ENCODE measurements at places on chromosomes 1 and 21.

GRCh38 chr21:34524646-34525601 is 12.9 kb upstream of the KCNE1 start:
- no peak for DNase-seq

- no peak for DNase-seq
These were observed 142.3 kb downstream of the BARHL2 start for GRCh38 chr1:90574692-90575370.

GRCh38 chr1:182569939-182570610 is 19.0 kb downstream of the RNASEL start:
- DNase-seq: no peak

DNA sequence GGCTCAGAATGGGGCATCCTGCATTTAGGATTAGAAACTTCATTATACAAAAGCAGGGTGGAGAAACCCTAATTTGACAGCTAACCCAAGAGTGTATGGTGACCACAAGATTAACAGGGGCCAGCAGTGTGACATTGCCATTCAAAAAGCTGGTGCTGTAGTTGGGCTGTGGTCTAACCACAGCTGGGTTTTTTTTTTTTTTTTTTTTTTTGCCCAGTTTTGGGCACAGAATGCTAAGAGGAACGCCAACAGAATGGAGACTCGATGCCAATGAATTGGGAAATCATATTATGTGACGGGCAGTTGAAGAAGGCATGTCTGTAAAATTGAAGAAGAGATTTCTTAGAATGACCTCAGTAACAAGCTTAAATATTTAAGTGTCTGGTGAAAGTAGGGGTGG is 58.4 kb downstream of the NFIA start:
- no peak for DNase-seq

- no peak for DNase-seq
These were observed 3.3 kb downstream of the SH3BGR start for GRCh38 chr21:39454949-39455668.

GRCh38 chr1:4115191-4115900 is 215.3 kb upstream of the C1orf174 start:
- no peak for DNase-seq

DNA sequence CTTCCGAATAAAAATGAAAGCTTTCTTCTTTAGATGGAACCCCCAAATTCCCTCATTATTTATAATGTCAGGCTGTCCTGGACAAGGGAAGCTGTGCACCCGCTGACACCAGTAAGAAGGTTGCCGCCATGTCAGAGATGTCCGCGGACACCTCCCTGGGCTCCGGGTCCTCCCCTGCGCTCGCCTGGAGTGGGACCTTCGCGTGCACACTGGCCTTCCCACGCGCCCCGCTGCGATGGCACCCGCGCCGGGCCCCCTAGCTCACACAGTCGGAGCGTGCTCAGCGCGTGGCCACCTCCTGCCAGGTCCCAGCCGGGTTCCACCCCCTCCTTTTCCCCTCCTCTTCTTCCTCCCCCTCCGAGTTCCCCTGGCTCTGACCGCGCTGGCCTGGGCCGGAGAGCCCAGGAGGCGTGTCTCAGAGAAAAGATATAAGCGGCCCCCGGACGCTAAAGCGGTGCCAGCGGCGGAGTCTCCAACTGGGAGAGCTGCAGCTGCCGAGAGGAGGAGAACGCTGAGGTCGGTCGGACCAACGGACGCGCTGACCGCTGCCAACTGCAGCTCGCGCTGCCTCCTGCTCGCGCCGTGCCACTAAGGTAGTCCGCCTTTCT is at the start of gene G0S2:
Gene G0S2, plus strand, starts transcription at position 456 of the 608 bp plus-strand sequence. CDS start 273 bp downstream, outside the sequence.
- DNase-seq: no peak

GRCh38 chr21:45390831-45391742 is 13.9 kb upstream of the COL18A1 start:
- no peak for DNase-seq

DNA sequence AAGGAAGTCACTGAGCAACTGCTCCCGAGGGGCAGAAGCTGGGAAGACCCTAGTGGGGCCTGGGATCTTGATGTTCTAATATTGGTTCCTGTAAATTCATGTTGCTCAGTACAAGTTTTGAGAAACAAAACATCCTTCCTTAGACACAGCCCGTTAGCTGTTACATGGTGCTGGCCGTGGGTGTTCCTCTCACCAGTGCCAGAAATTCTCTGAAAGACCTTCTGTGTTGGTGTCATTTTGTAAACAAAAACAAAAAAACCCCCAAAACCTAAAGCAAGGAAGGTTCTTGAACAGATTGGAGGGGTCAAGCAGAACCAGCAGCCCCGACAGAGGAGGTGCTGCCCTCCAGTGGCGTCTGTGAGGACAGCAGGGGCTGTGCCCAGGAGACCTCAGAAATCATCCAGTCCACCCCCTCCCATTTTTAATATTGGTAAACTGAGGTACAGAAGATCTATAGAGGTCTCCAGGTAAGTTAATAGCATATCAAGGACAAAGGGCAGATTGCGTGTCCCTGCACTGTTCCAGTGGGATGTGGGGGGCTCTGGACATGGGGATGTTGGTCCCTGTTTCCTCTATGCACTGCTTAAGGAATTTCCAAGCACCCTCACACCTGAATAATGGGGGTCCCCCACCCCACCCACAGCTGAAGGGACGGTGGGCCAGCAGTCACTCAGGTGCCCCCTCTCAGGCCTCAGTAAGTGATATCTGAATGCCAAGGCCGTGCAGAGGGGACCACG is 38.2 kb downstream of the SLC2A7 start:
- peak; percentile 46 for DNase-seq

GRCh38 chr1:217253985-217254384 is 376.9 kb downstream of the GPATCH2 start:
- DNase-seq: no peak

GRCh38 chr1:107344268-107344760 is 203.5 kb downstream of the NTNG1 start:
- no peak for DNase-seq

- no peak for DNase-seq
These were observed 152.8 kb upstream of the ZRANB2 start for GRCh38 chr1:71233645-71234044.

GRCh38 chr21:16577975-16578374 is 848.2 kb downstream of the USP25 start:
- no peak for DNase-seq

GRCh38 chr1:28021064-28021463 is 61.3 kb downstream of the XKR8 start:
- DNase-seq: no peak

GRCh38 chr1:32883338-32884031 is 2.8 kb upstream of the HPCA start:
- DNase-seq: no peak

DNA sequence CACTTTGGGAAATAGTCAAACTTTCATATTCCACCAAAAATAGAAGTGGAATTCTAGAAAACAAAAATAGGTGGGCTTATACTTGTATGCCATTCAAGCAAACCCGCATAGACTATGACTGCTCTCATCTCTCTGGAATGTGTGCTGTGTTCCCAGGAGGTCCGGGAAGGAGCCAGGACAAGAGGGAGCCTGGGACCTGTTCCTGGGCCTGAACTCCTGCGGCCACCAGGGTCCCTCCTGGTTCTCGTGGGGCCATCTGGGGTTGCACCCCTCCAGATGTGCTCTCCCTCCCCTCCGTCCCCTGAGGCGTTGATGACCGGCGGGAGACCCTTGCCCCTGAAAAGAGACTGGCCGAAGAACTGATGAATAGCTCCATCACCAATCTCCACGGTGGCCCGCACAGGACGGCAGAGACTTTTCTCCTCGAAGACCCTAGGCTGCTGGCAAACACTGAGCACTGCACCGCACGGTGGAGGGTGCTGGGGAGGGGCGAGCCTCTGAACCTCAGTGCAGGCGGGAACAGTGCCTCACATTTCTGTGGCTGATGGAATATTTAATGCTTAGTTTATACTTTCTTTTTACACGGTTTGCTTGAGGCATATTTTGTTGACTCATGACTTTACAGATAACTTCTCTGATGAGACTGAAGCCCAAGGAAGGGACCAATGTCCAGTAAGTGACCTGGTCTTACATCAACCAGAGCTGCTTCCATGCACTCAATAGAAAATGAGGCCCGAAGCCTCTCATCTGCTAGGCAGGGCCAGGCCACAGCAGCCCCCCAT is 9.6 kb upstream of the ADARB1 start:
- no peak for DNase-seq

DNA sequence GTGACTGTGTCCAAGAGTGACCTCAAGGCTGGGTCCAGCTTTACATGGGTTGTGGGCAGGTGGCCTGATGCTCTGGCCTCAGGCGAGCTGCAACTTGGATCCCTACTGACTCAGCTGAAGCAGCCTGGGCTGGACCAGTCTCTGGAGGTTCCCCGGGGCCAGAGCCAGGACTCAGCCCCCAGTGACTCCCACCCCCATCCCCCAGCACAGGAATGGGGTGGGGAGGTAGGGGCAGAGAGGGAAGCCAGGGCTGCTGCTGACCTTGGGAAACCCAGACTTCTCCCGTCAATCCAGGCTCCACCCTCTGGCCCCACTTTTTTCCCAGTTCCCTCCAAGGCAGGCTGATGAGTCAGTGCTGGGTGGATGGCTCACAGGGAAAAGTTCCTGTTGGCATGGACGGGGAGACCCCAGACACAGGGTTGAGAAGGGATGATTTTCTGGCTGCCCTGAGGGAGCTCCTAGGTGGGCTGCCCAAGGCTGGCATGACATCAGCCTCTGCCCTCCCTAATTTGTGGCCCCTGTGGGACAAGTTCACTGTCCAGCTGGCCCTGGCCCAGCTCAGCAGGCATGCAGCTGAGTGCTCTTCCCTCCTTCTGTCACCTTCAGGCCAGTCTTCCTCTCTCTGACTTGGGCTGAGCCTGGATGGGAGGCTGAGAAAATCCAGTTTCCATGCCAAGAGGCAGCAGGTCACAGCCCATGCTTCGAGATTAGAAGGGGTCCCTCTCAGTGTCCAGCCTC is 2.2 kb downstream of the ZC3H12A start:
- DNase-seq: no peak

GRCh38 chr1:211685823-211686222 is 10.4 kb upstream of the NEK2 start:
- no peak for DNase-seq

DNA sequence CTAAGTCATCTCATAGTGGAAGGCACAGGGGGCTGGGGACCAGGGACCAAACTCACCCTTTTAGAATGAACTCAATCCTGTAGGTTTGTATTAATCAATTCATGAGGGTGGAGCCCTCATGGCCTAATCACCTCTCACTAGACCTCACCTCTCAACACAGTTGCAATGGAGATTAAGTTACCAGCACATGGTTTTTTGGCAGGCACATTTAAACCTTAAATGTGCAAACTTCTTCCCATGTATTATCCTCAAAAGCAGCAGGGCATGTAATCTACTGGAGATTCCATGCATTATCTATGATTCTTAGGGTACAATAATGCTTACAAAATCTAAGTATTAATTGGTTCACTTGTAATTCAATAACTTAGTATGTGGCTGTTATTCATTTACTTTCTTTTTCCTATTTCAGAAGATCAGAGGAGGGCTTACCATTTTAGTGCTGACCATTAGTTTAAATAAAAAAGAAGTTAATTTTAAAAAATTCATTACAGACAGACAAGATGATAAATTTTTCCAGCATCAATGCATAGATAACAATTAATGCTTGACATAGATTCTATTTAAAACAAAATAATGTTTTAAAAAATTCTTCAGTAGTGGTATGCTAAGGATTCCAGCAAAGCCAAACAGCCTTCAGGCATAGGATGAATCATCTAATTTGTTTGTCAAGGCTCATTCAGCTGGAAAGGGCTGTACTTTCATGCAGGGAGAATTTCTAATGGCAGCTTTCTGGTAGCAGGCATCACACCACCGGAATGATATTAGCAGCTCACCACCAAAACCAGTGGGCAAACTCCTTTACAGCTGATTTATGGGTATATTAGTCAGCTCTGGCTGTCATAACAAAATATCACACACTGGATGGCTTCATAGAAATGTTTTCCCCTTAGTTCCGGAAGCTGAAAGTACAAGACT is 124.6 kb upstream of the ZNF648 start:
- no peak for DNase-seq

DNA sequence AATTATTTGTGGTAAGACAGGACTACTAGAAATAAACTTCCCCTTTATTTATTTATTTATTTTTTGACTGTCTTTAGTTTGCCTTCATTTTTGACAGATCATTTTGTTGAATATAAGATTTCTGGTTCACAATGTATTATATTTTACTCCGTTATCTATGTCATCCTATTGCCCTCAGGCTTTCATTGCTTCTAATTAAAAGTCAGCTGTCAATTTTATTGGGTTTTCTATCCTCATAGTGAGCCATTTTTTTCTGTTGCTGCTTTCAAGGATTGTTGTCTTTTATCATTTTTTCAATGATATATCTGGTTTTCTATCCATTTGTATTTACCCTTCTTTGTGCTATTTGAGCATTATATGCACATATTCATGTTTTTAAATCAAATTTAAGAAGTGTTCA is 866.2 kb downstream of the LRRIQ3 start:
- no peak for DNase-seq

- DNase-seq: no peak
These were observed 48.8 kb downstream of the LAMC2 start for GRCh38 chr1:183234660-183235476.

DNA sequence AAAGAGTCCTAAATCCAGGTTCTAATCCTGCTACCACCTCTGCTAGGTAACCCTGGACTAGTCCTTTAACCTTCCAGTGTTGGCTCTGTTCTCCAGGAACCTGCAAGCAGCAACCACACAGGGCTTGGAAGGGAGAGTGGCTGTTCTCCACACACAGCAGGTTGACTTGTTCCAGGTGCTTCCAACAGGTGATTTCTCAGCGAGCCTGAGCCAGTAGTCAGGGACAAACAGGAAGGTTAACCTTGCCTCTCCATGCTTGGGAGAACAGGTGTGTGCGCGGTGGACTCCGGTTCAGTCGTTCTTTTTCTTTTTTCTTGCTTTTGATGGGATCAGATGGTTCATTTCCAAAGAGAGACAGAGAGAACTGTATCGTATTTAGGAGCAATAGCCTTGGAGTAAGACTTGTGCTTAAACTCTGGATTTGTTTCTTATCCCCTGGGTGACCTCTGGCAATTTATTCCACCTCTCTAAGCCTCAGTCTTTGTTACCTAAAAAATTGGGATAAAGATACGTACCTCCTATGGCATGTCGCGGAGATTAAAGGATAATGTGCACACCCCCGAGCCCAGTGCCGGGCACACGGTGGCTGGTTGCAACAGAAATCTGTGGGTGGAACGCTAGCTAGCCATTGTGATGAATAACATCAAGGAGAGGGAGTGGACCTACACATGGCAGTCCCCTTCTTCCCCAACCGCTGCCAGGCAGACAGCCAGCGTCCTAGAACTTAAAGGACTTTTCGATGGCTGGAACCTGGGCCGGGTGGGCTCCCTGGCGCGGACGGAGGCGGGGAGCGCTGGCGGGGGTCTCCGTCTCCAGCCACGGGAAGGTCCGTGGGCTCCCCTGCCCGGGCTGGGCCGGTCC is 583 bp upstream of the CACHD1 start:
- DNase-seq: no peak
